Mucosa of descending colon (tissue), 3 donors: ENCODE measurements at places on chromosomes 12 and 14. TPM values are rescaled to one million over a fixed set of nuclear protein-coding genes. Genes with fewer than 3 reads are reported as not detected.

Gene ZNF839
- 12.4 TPM for total RNA-seq

Gene PCED1B
- total RNA-seq: 2.9 TPM

Gene ERP27
- total RNA-seq: 1.4 TPM

GRCh38 chr14:75344411-75344810 lies 65.8 kb downstream of the FOS start:
- no peak for DNase-seq

GRCh38 chr14:36844443-36845195 lies 183.0 kb downstream of the PAX9 start:
- no peak for DNase-seq

GRCh38 chr14:35503646-35504045 lies 30.3 kb upstream of the INSM2 start:
- DNase-seq: no peak

GRCh38 chr12:52347551-52348510 lies 19.4 kb downstream of the KRT85 start:
- no peak for DNase-seq

DNA sequence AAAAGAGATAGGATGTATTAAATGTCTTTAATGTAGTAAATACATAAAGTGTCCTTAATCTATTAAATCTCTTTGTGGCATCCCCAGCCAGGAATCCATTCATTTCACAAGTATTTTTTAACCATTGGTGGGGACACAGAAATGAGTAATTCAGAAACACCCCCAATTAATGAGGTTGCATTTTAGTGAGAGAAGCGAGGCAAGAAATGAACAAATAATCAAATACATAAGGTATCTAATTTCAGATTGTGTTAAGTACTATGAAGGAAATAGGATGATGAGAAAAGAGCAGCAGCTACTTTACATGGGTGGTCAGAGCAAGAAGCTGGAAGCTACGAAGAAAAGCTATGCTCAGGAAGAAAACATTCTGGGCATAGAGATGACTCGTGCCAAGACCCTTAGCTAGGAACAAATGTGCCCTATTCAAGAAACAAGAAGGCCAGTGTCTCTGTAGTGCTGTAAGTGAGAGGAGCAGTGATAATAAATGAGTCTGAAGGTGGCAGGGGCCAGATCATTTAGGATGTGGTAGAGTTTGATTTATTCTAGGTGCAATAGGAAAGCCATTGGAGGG lies 60.5 kb upstream of the IGF1 start:
- no peak for DNase-seq

DNA sequence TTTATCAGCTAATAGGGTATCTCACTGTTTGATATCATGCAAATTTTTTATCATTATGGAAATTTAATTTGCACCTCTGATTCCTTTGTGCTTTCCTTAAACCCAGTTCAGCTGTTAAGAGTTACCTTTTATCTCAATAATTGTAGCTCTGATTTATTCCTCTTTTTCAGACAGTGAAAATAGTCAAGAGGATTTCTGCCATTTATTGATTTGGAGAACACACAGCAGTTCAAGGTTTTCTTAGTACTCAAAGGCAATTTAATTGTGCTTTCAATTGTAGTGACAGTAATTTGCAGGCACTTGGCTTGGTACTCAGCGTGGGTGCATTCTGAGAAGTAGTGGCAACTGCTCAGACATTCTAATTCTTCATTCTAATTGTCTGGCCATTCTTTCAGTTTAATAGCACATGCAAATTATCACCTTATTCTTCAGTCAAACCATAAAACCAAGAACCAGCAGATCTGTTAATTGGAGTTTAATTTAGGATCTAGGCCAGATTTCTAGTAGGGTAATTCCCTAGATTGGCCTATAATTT lies 709.3 kb downstream of the RPS29 start:
- no peak for DNase-seq

- DNase-seq: peak; percentile 10
These were observed 131.5 kb downstream of the GPR135 start for GRCh38 chr14:59333668-59334067.
